ENCODE measurements at places on chromosomes 16 and 17. TPM values are rescaled to one million over a fixed set of nuclear protein-coding genes. Genes with fewer than 3 reads are reported as not detected.

The PYDC1 gene
- not detected for total RNA-seq

The JPH3 gene
- total RNA-seq = not detected

The SLC9A5 gene
- total RNA-seq = 1.2 TPM

The RGS9 gene
- 0.86 TPM for total RNA-seq

The WNT9B gene
- total RNA-seq = not detected

The MPV17L gene
- total RNA-seq = 1.5 TPM

The MAP2K4 gene
- 24.8 TPM for total RNA-seq

The ARHGAP44 gene
- under 0.01 TPM for total RNA-seq

The AGRP gene
- total RNA-seq = not detected

Data from hair follicular keratinocyte (primary cell).